ENCODE measurements at places on chromosomes 6 and 20.

GRCh38 chr6:37024656-37025337 lies 19.3 kb downstream of the FGD2 start:
- ATAC-seq: peak; percentile 83

DNA sequence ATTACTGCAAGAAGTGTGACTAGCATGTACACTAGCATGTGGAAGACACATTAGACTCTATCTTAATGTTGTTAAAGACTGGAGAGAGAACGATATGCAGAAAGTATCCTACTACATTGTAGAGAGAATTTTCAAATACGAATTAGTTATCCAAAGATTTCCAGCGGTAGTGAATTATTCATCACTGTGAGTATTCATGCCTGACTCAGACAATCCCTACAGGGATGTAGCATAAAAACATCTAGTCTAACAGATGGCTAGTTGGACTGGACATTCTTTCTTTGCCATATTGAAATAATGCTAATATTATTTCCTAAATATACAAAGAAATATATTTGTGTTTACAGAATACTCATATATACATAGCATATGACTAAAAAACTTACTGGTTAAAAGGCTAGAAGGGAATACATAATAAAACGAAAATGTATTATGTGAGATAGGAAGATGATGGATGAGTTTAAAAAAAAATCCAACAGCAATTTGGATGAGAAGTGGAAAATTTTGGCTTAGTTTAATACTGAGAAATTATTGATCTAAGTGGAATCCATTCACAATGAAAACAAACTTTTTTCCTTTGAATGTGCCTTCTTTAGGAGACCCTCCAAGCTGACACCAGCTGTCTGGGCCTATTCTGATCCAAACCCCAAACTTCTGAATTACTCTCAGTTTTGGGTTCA lies 580.7 kb downstream of the RFPL4B start:
- no peak for ATAC-seq

DNA sequence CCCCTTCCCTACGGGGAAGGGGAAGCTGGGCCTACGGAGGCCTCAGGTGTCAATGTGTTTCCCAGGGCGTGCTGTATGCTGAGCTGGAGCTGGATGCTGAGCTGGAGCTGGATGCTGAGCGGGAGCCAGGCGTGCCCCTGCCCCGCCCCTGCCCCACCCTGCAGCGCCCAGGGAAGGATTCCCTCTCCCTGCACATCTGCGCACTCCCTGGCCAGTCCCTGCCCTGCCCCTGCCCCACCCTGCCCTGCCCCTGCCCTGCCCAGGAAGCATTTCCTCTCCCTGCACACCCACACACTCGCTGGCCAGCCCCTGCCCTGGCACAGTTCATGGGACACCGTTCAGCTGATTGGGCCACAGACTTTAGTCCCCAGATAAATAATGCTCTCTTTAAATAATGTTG lies 196.8 kb downstream of the SMOC2 start:
- no peak for ATAC-seq

DNA sequence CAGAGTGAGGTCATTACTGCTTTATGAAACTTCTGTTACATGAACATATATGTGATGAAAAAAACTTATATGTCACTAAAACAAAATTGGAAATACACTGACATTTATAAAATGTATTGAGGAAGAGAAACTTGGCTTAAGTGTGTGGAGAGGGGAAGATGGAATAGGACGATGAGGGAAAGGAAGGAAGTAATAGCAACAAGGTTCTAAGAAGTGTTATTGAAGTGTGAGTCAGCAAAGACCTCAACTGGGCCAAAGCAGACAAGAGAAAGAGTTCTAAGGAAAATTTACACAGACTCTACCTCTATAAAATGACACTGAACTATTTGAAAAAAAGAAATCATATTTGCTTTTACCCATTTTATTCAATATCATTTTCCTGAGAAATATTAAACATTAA lies 38.3 kb downstream of the SNX3 start:
- ATAC-seq: no peak

DNA sequence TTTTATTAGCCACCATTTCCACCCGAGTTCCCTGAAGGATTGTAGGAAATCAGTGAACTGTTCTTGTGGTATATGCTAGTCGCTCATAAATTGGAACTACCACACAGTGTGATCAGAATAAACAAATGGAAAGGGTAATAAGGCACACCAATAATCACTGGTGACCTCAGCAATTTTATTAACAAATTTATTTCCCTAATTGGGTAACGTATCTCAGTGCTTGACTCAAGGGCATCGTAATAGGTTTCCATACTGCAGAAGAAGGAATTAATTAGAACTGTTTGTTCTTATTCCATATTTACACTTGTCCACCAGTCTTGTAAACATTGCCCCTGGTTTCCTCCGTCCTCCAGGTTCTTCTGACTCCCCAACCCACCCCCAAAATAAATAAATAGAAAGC lies 10.0 kb upstream of the UQCC2 start:
- no peak for ATAC-seq

All from activated CD4-positive, CD25-positive, alpha-beta regulatory T cell treated with anti-CD3 and anti-CD28 coated beads, Interleukin-2, amount 50 U/mL, for 24 hours (primary cell).